ENCODE measurements at places on chromosomes 2 and 18.

GRCh38 chr2:187075199-187075635 is 226.2 kb upstream of the ZSWIM2 start:
- no peak for DNase-seq

- no peak for DNase-seq
Observed at GRCh38 chr2:198371329-198371728, 566.9 kb downstream of the PLCL1 start.

DNA sequence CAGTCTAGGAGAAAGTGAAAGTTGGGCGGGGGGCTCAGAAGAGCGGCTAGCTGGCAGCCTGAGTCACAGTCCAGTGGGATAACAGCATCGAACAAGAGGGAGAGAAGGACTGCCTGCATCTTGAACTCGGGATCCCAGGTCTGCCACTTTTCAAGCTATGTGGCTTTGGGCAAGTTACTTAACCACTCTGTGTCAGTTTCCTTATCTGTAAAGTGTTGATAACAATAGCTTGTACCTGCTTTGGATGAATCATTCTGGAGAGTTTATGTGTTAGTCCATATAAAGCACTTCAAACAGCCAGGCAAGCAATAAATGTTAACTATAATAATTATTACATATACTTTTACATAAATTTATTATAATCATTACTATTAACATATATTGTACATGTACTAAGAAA is 4.6 kb downstream of the DYSF start:
- no peak for DNase-seq

GRCh38 chr2:198788676-198789075 is 669.1 kb downstream of the SATB2 start:
- no peak for DNase-seq

DNA sequence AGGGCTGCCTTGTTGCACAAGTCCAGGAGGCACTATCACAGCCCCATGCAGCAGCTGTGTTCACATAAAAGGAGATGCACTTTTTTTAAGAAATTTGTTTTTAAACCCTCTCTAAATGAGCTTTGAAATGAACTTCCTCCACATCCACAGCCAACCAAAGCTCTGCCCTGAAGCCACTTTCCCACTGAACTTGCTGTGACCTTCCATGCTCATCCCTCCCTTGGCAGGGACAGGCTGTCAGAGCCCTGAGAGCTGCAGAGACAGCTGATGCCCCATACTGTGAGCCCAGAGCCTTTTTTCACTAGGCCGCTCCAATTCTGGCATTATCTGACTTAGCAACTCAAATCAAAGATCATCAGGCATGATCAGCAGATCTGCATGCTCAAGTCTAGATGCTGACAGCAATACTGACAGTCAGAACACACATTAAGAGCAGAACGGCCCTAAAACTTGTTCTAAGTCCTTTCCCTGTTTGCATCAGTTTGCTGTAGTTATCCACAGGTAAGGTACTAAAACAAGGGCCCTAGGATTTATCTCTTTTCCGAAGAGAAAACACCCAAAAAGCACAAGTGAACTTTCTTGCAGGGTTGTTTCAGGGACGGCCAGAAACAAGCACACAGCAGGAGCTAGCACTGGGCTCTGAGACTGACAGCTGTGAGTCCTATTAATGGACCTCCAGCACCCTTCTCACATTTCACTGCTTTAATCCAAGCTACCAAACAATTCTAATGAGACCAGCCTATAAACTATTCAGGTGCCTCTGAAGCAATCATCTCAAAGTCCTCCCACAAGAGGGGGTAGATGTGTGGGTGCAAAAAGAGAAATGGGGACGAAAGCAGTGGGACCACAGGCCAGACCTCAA is 34.9 kb downstream of the RNU4ATAC start:
- DNase-seq = no peak

DNA sequence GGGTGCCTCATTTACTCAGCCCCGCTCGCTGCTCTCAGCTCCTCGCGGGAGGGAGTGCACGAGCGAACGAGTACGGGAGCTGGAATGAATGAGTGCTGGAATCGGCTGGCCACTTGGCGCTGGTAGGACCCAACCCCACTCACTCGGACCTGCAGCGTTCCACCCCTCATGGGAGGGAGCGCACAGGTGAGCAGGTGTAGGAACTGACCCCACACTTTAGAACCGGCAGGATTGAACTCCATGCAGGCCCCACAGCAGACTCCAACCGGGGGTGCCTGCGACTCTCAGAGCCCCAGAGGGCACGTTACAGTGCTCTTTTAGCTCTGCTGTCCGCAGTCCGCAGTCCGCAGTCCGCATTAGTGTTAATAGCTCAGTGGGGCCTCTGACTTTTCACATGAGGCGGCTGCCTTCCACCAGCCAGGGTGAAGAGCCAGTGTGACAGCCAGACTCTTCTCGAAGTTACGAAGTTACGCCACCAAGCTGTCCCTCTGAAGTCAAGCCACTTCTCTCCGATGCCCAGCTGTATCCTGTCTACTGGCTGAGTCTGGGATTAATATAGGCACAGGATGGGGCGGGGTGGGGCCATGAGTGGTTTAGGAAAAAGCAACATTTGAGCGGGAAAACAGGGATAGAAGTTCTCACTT is 102.7 kb upstream of the ARHGAP15 start:
- DNase-seq = no peak

DNA sequence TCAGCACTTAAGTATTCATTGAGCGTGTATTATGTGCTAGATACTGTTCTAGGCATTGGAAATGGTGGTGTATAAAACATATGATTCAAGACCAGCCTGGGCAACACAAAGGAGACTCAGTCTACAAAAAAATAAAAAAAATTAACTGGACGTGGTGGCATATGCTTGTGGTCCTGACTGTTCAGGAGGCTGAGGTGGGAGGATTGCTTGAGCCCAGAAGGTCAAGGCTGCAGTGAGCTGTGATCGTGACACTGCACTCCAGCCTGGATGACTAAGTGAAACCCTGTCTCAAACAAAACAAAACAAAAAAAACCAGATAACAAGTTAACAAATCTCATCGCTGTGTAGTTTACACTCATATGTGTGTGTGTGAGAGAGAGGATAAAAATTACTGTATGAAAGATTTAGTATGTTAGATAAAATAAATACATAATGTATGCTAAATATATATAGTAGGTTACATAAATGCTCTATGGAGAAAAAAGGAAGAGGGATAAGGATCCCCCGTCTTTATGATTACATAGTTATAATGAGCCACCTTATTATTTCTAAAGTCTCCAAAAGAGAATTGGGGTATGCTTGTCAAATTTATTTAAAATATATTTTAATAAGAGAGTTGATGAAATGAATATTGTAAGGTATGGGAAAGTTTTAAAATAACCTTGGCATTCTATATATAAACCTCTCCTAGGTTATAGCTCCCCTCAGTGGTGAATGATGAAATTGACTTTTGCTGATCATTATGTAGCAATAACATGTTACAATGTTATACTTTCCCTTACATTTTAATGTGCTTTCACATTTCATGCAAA is 69.2 kb downstream of the EHBP1 start:
- DNase-seq = no peak

GRCh38 chr2:221943076-221943810 is 355.6 kb downstream of the PAX3 start:
- DNase-seq = no peak

DNA sequence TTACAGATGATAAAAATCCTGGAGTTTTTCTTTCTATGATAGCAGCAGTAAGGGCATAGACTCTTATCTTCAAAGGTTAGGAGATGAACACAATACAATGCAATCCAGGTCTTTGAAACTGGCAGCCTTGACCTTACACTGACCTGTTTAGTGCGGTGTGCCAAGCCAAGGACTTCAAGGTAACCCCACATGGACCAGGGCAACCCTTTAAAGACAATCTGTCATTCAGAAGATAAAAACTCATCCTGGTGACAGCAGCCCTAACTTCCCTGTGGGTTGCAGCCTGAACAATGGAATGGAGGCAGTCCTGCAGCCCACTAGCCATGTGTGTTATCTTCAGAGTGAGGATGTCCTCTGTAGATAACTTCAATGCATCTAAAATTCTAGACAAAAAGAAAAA is 78.1 kb downstream of the RTTN start:
- DNase-seq = no peak

GRCh38 chr2:102032368-102033030 is 40.7 kb downstream of the IL1R2 start:
- DNase-seq = no peak

- DNase-seq = no peak
Observed at GRCh38 chr2:191220671-191221070, 24.5 kb upstream of the MYO1B start.

GRCh38 chr2:190802129-190802528 is 78.5 kb upstream of the GLS start:
- DNase-seq = no peak

DNA sequence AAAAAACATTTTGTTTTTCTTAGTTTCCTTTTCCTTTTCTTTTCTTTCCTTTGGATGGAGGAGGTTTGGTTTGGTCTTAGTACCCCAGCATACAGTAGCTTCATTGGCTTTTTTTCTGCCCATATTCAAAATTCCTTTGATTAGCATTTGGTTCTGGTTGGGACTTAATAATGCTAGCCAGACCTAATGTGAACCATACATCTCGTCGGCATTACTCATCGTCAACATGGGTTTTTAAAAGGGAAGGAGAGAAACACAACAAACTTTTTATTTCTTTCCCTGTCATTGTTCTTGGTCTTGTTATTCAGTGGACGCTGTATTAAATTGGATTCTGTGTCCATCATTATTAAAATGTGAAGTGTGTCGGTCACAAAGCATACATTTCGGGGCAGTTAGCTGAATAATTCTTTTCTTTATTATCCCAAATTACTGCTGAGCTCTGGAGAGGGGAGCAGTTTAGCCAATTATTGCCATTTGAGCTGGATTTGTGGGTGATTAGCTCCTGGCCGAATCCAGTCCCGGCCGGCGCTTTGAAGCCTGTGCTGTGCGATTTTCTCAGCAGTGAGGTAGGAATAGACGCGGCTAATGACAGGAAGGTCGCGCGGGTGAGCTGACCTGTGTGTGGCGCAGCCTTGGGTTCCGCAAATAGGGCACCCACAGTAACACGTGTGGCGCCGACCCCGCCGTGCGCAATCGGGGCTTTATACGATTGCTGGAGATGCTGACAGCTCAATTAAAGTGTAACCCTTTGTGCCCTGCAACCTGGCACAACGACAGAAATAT is 303.3 kb downstream of the GBX2 start:
- DNase-seq = no peak

DNA sequence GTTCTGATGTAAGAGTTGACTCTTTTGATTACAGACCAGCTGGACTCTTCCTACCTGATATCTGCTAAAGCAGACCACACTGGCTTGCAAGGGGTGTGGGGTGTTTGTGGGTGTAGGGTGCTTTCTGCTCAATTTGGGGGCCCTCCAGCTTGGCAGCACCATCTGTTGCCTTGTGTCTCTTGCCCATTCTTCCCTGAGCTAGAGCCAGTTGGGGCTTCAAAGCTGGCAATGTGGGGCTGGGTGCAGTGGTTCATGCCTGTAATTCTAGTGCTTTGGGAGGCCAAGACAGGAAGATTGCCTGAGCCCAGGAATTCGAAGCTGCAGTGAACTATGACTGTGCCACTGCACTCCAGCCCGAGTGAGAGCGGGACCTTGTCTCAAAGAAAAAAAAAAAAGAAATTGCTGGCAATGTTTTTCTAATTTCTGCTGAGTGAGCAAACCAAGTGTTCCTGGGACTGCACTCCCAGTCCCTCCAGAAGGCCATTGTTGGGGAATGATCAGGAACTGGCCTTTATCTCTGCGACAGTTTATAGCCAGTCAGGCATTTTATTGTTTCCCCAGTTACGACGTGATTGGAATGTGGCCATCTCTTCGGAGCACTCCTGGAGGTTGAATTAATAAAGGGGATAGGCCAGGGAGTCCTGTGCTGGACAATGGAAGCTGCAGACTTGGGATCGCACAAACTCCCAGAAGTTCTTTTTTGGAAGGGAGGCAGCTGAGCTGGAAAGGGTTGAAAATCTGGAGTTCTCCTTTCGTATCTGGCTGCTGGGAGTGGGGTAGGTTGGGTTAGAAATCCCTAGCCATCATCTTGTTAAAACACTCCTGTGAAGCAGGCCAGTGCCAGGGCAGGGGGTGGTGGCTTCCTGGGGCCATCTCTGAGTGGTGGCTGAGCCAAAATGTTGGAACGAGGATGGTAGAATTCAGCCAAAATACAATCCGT is 57.2 kb downstream of the LIPG start:
- DNase-seq = no peak

- DNase-seq = peak; percentile 23
Observed at GRCh38 chr2:7517088-7517487, 599.9 kb downstream of the RNF144A start.

DNA sequence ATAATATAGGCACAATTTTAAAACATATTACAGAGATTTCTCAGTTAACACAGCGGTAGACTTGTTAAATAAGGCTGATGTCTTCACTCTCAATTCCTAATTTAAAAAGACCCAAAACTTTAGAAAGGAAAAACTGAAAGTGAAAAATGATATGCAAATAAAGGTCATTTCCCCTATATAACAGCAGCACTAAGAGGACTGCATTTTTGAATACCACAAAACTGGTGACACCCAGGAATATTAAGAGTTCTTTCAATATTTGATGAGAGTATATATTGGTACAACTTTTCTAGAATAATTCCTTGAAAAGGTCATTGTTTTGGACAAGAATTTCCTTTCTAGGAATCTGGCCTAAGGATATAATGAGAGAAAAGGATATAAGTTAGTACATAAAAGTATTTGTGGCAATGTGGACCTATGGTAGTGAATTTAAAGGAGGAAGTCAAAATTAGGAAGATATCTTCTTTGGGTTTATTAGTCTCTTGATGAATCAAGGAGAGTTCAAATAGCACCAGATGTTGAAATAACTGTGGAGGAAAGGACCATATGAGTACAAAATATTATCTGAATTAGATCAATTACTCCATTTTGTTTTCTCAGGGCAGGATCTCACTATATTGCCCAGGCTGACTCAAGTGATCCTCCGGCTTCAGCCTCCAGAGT is 70.3 kb downstream of the TMEM237 start:
- no peak for DNase-seq

DNA sequence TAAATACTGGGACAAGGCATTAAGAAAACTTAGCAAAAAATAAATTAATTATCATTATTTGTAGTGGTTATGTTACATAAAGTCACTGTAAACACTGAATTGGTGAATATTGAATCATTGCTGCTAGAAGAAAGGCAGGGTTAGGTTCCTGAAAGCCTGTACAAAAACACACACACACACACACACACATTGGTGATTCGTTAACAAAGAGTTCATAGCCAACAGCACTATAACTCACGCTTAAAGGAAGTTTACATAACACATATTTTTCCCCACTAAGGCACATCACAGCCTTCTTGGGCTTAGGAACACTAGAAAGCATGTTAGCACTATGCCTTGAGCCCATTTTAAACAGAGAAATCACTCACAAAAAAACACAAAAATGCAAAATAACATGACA is 690.0 kb upstream of the PIK3C3 start:
- no peak for DNase-seq

DNA sequence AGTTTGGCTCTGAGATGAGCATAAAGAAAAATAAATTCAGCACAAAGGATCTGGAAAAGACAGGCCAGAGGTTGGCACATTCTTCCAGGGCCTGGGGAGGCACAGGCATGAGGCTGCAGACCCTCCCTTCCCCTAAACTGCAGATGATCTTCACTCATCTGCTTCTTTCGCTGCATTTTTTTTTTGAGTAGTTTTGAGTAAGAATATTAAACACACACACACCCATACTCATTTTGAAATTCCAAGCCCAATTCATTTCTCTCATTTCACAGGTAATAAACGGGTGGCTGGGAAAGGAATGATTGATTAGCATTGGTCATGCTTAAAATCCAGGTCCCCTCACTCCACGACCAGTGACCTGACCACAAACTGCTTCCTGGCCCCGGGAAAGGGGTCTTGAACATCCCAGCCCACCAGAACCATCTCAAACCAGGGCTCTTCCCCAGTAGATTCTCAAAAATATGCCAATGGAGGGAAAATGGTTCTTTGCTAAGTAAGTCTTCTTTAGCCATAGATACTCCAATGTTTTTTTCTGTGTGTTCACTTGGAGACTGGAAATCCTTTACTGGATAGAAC is 219.6 kb downstream of the ANAPC1 start:
- DNase-seq = no peak
